ENCODE measurements at places on chromosomes 2 and 18.

- no peak for DNase-seq
Observed at GRCh38 chr2:170455617-170456426, 259.3 kb upstream of the SP5 start.

GRCh38 chr18:75009878-75010277 lies 199.1 kb downstream of the PTGR3 start:
- no peak for DNase-seq

DNA sequence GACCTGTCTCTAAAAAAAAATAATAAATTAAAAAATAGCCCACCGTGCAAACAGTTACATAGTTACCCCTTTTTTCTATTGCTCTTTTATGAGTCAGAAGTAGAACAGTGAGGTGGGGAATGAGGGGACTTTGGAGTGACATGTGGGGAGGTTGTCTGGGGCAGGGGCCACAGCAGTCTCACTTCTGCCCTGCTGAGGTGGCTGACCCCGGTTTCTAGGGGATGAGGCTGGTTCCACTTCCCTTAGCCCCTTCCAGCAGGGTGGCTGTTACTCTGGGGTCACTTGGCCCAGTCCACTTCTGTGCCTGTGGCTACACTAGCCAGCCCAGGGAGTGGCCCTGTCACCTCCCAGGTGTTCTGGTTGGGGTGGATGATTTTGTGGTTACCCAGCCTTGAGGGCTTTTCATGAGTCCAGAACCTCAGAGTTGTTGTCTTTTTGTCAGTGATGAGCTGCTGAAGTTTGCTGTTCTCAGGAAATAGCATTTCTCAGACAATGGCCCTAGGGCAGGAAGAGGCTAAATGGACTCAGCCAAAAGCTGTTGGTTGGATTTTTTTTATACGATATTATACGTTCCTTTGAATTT lies 28.0 kb upstream of the SCLY start:
- no peak for DNase-seq

- no peak for DNase-seq
Observed at GRCh38 chr2:238140721-238141540, 2.5 kb downstream of the KLHL30 start.

GRCh38 chr2:120227111-120227991 lies 4.2 kb upstream of the TMEM185B start:
- no peak for DNase-seq

- peak; percentile 38 for DNase-seq
Observed at GRCh38 chr2:196987649-196988364, 61.3 kb upstream of the PGAP1 start.

DNA sequence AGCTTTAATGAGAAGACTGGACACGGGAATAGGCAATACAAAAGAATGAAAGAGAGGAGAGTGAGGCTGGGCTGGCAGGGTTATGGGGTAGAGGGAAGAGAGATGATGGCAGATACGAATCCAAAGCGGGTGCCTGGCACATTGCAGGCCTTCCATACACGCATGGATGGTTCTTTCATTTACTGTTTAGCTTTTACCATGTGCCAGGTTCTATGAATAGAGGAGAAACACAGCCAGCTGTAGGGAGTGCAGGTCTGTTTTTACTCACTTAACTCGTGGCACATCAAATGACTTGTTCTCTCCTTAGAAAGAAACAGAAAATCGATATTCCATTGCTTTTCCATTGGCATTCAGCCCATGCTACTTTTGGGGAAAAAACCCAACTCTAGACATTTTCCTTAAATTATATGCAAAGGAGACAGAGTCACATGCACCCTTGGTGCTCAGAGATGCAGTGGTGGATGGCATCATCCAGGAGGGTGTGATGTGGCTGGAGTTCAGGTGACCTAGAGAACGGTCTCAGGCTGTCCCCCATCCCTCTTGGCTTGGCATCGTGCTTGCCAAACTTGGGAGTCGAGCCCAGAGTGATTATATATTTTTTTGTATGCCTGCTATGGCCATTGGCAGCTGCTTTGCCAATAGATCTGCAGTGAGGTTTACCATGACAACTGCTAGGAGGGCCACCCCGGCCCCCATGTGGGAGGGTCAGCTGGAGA lies 6.2 kb downstream of the LTBP1 start:
- DNase-seq: no peak

DNA sequence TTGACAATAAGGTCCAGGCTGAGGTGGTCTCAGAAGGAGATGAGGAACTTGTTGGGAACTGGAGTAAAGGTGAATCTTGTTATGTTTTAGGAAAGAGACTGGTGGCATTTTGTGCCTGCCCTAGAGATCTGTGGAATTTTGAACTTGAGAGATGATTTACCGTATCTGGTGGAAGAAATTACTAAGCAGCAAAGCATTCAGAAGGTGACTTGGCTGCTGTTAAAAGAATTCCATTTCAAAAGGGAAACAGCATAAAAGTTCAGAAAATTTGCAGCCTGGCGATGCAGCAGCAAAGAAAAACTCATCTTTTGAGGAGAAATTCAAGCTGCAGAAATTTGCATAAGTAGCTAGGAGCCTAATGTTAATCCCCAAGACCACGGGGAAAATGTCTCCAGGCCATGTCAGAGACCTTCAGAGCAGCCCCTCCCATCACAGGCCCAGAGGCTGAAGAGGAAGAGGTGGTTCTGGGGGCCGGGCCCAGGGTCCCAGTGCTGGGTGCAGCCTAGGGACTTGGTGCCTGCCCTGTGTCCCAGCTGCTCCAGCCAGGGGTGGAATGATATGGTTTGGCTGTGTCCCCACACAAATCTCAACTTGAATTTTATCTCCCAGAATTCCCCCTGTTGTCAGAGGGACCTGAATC lies 73.5 kb downstream of the FIGN start:
- no peak for DNase-seq

DNA sequence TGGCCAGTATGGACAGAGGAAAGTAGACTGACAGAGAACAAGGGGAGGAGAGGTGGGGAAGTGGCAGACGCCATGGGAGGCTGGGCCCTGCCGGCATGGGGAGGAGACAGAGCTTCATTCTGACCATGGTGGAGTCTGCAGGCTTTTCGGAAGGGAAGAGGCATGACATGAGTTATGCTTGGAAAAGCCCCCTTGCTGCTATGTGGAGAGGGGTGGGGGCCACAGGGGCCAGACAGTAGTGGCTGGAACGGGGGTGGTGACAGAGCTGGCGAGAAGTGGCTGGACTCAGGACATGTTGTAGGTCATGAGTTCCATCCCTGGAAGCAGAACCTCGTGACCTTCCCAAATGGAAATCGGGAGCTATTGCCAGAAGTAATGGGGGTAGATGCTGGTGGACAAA lies 66.7 kb upstream of the DAPL1 start:
- no peak for DNase-seq

DNA sequence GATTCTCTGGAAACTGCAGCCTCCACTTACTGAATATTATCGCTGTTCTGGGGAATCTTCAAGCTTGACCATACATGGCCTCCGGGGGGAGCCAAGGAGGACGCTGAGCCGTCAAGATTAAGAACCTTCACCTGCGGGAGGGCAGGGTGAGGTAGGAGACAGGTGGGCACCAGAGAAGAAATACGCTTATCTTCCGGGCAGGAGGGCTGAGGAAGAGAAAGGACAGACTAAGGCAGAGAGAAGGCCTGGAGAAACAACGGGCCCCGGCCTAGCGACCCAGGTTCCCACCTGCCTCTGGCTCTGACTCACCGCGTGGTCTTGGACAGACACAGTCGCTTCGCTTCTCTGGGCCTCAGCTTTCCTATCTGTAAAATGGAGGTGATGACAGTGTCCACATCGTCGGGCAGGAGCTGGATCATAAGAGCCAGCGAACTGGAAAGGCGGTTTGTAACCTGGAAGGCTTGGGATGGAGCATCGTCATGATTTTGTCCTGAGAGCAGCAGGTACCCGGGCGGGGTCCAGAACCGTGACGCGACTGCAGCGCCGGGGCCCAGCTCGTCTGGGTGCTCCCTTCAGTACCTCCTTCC lies 659 bp downstream of the ZNF142 start:
- peak; percentile 63 for DNase-seq

- DNase-seq: no peak
Observed at GRCh38 chr2:39743269-39743776, 35.7 kb downstream of the THUMPD2 start.

DNA sequence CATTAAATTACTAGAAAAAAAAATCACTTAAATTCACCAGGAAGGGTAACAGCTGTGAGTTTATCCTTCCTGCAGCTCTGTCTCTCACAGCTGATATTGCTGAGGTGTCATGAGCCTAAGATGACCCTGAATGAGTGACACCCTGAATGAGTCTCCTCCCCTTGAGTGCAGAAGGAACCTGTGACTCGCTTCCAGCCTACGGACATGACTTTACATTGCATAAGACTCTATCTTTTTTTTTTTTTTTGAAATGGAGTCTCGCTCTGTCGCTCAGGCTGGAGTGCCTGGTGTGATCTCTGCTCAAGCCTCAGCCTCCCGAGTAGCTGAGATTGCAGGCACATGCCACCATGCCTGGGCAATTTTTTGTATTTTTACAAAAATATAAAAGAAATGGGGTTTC lies 14.1 kb downstream of the MRO start:
- no peak for DNase-seq

DNA sequence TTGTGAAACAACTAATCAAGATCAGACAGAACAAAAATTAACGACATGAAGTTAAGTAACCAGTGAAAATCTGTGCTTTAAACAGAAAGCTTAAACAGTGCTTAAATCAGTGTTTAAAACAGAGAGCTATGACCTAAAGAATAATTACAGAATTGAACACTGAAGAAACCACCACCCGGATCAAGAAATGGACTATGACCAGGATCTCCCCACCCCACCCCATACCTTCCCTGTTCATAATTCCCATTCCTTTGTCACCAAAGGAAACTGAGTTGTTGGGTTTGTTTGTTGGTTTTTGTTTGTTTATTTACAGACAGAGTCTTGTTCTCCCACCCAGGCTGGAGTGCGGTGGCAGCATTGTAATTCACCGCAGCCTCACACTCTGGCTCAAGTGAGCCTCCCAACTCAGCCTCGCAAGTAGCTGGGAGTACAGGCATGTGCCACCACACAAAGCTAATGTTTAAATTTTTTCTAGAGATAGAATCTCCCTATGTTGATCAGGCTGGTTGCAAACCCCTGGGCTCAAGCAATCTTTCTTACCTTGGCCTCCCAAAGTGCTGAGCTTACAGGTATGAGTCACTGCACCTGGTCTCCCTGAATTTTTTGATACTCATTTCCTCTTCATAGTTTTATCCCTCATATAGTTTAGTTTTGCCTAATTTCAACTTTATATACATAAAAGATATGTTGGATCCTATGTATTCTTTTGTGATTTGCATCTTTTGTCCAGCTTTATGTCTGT lies 8.2 kb upstream of the ALPG start:
- no peak for DNase-seq

GRCh38 chr18:42925036-42925435 lies 190.4 kb downstream of the RIT2 start:
- DNase-seq: no peak
